ENCODE measurements at places on chromosomes 1 and 21.

GRCh38 chr1:10832703-10833102 is 36.3 kb upstream of the CASZ1 start:
- DNase-seq: no peak

DNA sequence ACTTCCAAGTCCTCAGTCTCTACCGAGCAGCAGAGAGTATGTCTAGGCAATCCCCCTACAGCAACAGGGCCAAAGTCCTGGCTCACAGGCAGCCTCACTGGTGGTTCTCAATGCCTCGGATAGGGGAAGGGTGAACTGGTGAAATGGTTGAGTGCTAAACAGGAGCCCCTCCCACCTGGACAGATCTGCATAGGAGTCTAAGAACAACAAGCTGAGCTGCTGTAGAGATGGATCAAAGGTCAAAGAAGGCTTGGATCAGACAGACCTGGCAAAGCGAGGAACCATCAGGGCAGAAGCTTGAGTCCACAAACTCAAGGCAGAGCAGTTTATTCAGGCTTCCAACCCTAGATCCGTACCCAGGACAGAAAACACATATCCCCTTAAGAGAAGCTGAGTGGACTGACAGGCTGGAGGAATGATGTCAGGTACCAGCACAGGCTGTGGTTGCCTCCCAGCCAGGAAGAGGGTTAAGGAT is 31.8 kb downstream of the RABIF start:
- DNase-seq: no peak

DNA sequence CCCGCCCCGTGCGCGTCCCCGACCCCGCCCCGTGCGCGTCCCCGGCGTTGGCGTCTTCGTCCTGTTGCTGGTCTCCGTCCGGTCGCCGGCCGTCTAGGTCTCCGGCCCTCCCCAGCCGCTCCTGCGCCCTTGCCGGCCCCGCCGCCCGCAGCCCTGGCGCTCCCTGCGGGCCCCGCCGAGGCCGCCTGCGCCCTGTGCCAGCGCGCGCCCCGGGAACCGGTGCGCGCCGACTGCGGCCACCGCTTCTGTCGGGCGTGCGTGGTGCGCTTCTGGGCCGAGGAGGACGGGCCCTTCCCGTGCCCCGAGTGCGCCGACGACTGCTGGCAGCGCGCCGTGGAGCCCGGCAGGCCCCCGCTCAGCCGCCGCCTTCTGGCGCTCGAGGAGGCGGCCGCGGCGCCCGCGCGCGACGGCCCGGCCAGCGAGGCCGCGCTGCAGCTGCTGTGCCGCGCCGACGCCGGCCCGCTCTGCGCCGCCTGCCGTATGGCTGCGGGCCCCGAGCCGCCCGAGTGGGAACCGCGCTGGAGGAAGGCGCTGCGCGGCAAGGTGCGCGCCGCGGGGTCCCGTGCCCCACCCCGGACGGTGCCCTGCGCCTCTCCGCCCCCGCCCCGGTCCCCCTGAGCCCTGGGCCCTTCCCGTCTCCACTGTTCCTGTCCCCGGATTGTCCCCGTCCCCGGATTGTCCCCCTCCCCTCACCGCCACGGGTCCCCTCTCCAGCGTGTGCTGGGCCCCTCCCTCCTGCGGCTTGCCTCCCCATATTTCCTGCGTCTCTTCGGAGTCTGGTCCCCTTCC is at the start of gene RNF187:
RNF187 (plus strand) TSS at position 47 of the 789 bp plus-strand sequence.
- no peak for DNase-seq

GRCh38 chr21:23887725-23888306 is 1719.5 kb downstream of the MRPL39 start:
- DNase-seq: no peak

- DNase-seq: no peak
These were observed 24.3 kb downstream of the RXRG start for GRCh38 chr1:165420655-165421054.

DNA sequence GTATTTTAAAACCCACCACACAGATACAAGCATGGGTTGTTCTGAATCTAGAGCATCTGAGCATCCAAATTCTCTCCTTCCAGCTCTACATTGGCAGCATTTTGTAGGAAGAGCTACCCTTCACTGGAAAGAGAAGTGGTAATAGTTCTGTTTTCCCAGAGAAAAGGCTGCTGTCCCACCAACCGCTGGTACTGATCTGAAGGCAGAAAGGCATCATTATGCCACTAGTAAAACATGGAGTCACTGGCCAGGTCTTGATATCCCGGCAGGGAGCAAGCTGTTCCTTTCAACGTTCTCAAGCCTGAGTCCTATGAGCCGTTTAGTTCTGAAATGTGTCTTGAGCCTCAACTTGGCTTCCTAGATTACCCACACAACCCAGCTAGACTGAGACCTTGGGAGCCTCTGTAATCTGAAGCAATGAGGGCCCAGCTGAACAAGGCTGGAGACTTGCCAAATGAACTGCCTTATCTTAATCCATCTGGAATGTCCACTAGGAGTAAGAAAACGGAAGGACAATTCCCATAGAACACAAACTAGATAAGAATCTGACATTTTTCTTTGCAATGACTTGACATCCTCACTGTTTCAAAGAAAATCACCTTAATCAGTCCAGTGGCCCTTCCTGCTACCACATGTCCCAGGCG is 116.8 kb downstream of the KCNH1 start:
- DNase-seq: no peak
